LoVo (cell line): ENCODE measurements at places on chromosomes 1 and 21.

GRCh38 chr1:10693497-10694273 lies 102.8 kb downstream of the CASZ1 start:
- peak; percentile 22 for DNase-seq

- peak; percentile 46 for DNase-seq
Observed at GRCh38 chr1:228735871-228736586, 750 bp downstream of the RHOU start.

GRCh38 chr1:86000601-86001000 lies 156.0 kb downstream of the COL24A1 start:
- no peak for DNase-seq

DNA sequence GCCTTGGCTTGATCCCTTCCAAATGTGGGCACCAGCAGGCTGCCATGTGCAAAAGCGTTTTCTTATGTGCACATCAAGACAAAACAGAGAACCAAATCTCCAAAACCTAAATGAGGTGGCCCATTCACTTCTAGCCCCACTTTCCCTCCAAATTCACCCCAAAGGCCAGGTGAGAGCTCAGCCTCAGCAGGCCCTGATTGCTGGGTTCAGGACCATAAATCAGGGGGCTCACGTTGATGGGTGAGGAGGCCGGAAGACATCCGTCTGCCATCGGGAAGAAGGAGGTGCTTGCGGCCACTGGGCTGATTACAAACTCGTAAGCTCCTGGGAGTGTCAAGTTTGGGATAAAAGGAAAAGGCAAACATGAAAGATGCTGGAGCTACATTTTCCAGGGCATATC lies 86.7 kb upstream of the CLDN14 start:
- DNase-seq, result no peak

DNA sequence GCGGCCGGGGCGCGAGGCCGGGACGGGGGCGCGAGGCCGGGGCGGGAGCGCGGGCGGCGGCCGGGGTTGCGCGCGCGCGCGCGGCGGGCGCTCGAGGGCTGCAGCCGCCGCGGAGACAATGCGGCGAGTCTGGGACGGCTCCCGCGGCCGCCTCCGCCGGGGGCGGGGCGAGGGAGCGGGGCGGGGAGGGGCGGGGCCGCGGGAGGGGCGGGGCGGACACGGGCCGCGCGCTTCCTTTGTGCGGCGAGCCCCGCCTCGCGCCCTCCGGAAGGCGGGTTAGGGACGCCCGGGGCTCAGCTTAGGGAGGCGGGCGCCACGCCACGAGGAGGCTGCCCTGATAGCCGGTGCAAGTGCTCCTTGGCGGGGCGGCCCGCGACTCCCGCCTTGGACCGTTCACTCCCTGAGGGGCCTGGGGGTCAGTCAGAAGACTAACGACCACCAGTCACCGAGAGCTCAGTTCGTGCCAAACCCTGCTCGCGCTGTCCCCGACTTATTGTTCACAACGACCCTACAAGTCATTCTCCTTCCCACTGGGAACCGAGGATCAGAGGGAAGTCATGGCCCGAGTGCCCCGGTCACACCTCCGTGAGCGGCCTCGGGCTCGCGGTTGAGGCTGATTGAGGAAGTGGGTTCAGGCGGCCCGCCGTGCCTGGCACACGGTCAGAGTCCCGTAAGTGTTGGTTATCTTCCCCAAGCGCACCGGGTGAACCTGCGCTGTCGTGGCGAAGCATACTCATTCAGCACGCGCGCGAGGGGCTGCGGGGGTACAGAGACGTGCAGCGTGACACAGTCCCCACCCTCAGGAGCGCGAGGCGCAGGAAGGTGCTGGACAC lies 29.1 kb upstream of the A3GALT2 start:
- peak; percentile 91 for DNase-seq

GRCh38 chr1:27719286-27720251 lies 6.2 kb upstream of the FAM76A start:
- no peak for DNase-seq

- no peak for DNase-seq
Observed at GRCh38 chr1:18583326-18583941, 47.2 kb upstream of the PAX7 start.
